ENCODE measurements at places on chromosomes 7 and 10.

DNA sequence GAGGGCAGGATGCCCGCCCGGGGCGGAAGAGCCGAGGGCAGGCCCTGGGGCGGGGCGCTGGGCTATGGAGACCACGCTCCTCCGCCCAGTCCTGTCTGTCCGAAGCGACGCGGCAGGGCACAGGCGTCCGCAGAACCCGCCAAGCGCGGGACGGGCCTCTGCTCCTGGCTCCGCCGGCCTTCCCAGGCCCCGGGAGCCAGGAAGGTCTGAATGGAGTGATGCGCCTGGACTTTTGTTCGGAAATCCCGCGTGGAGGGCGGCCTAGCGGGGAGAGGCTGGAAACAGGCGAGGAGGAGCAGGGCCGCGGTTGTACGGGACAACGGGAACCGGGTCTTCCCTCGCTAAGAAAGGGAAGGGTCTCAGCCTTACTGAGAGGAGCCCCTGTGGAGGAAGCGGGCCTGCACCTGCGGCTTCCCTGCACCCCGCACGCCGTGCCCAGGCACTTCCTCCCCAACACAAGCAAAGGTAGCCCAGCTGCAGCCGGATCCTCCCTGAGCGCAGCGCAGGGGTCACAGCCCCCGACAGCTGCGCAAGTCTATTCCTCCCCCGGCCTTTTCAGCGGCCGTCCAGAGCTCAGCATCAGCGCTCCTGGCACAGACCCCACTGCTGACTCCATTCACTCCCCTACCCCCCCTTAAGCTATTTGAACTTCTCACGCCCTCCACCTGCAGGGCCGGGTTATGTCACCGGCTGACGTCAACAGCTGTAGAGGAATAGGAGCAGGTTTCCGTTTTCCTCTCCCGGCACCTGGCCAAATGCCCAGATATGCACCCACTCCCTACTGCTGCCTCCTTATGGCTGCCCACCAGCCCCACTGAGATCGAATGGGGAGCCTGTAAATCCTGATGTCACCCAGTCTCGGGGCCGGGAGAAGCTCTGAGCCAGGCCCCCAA lies 143.2 kb upstream of the RET start:
- peak; percentile 70 for DNase-seq

GRCh38 chr7:74599244-74599643 lies 58.3 kb upstream of the GTF2I start:
- DNase-seq = no peak

DNA sequence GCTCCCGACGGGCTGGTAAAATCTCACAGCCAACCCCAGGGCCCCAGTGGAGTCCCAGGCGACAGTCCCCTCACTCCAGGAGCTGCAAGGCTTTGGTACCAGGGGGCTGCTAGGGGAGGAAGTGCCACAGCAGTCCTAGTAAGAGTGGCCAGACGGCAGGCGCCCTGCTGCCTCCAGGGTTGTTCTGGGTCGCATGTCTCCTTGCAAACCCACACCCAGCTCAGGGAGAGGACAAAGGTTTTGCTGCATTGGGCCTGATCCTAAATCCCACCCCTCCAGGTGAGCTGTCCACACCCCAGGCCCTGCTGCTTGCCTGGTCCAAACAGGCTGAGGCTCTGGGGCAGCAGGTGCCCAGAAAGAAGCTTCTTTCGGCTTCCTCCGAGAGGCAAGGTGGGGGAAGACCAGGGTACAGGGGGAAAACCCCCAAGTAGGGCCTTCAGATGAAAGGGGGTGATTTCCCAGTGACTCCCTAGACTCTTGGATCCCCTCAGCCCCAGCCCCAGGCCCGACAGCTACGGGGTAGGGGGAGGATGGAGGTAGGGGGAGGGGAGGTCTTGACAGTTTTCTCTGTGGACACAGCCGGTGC lies 4.2 kb upstream of the KCP start:
- DNase-seq = no peak

- peak; percentile 0 for DNase-seq
Observed at GRCh38 chr10:121310151-121310711, 288.0 kb downstream of the FGFR2 start.

DNA sequence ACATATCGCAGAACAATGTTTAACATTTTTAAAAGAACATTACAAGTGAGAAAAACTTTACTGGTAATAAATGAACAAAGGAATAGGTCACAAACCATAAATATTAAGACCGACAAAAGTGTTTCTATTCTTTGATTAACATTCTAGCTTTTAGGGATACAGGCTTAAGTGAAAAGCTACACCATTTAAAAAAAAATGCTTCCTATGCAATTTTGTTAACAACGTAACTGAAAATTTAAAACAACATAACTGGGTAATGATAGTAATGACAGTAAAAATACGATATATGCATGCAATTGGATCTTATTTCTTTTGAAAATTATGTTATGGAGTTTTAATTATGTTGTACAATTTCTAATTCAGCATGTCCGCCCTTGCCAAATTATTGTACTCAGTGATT lies 49.7 kb upstream of the THSD7A start:
- no peak for DNase-seq

DNA sequence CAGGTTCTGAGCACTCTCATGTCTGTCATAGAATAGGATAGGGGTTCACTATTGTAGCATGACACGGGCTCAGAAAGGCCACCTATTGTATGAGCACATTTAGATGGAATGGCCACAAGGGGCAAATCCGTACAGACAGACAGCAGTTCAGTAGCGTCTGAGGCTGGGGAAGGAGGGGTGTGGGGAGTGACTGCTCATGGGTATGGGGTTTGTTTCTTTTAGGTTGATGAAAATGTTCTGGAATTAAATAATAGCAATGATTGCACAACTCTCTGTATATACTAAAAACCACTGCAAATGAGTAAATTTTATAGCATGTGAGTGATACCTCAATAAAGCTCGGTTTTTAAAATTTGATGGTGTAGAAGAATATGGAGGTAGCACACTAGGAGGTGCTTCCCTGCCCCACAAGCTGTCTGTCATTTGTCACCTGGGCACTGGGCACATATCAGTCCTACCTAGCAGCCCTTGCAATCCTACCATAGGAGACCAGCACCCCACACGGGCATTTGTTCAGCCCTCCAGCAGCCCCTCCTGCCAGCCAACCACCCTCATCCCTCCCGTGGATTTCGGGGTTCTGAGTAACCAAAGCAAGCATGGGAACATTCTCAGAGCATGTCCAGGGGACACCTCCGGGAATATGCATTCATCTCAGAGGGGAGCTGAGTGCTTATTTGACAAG lies 35.2 kb downstream of the KCNMA1 start:
- DNase-seq = no peak

- no peak for DNase-seq
Observed at GRCh38 chr7:82430500-82431465, 12.8 kb downstream of the CACNA2D1 start.

DNA sequence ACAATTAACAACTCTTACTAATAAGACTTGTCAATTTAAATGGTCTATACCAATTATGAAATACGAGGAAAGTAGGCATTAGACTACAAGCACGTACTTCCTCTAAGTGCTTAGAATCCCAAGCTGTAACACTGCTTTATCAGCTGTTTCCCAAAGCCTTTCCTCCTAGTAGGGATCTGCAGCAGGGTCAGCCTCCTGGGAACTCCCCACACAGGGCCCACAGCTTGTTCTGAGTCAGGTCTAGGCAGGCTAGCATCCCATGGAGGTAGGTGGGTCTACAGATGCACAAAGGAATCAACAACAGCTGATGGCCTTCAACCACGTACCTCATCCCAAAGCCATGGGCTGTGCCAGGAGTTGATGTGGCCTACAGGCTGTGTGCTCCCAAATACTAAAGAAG lies 14.7 kb downstream of the MMS19 start:
- no peak for DNase-seq

GRCh38 chr7:94243066-94243711 lies 151.5 kb upstream of the COL1A2 start:
- no peak for DNase-seq

DNA sequence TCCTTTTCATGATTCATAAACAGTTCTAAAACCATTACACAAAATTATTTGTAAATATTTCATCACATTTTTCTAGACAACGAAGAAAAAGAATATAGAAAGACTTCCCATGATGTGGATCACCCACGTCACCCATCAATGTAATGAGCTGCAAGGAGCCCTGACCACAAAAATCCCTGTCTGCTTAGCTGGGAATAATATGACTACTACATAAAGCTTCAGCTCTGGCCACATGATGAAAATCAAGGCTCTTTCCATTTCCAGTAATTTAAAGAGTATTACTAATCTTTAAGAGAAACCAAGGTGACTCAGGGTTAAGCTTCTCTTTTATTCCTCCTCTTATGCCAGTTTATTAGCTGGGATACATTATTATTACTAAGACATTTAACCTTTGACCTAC lies 180.8 kb upstream of the CACNA2D1 start:
- DNase-seq = no peak
